ENCODE measurements at places on chromosomes 4 and X.

DNA sequence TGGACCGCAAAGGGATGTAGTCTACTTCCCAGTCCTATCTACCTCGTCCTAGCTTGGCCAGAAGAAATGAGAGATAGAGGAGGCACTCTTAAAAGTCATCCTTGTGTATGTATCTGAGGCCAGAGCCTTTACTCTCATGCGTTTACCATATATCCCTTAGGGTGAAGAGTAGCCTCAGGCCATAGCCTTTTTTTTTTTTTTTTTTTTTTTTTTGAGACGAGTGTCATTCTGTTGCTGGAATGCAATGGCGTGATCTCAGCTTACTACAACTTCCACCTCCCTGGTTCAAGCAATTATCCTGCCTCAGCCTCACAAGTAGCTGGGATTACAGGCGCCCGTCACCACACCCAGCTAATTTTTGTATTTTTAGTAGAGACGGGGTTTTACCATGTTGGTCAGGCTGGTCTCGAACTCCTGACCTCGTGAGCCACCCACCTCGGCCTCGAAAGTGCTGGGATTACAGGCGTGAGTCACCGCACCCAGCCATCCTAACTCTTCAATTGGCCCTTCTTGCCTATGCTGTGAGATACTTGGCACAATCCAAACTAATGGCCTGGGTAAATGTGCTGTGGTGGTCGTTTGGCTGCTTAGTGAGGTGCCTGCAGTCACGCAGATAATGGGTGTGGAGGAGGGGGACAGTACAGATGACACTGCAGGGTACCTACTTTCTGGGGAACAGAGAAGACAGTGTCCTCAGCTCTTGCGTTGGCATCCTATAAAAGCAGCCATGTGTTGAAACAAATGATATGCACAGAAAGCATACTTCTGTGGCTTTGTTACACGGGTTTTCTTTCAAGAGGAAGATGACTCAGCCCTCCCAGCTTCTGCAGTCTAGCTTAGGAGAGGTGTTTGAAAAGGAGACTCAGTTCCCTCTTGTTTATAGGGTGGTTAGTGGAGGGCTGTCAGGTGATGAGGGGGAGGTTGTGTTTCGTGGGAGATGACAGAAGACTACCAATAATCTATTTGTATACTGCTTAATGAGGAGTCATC is 10.4 kb upstream of the DGAT2L6 start:
- DNase-seq = no peak

GRCh38 chr4:166174717-166175490 is 301.9 kb downstream of the TLL1 start:
- no peak for DNase-seq

DNA sequence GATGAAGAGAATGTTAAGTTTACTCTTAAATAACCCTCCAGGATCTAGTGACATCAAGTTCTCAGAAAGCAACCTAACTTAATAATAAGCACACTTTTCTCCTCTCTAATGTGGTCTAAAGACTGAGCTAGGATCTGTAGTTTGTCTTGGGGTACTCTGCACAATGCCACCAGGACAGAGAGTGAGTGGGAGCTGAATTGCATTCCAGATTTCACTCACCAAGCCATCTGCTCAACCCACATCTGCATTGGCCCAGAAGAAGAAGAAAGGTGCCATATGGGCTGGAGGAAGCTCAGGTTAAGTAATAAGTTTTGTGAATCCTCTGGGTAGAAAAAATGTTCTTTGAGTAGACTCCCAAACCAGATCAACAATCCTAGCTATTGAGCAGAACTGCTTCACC is 384.6 kb downstream of the PPP3CA start:
- no peak for DNase-seq

GRCh38 chrX:21745756-21746155 is 12.2 kb downstream of the SMPX start:
- peak; percentile 41 for DNase-seq

- DNase-seq = no peak
Observed at GRCh38 chr4:74267998-74268606, 40.2 kb upstream of the EPGN start.

GRCh38 chr4:147578593-147578992 is 38.6 kb upstream of the TMEM184C start:
- no peak for DNase-seq

- no peak for DNase-seq
Observed at GRCh38 chrX:21993265-21993664, 38.9 kb upstream of the PHEX start.

DNA sequence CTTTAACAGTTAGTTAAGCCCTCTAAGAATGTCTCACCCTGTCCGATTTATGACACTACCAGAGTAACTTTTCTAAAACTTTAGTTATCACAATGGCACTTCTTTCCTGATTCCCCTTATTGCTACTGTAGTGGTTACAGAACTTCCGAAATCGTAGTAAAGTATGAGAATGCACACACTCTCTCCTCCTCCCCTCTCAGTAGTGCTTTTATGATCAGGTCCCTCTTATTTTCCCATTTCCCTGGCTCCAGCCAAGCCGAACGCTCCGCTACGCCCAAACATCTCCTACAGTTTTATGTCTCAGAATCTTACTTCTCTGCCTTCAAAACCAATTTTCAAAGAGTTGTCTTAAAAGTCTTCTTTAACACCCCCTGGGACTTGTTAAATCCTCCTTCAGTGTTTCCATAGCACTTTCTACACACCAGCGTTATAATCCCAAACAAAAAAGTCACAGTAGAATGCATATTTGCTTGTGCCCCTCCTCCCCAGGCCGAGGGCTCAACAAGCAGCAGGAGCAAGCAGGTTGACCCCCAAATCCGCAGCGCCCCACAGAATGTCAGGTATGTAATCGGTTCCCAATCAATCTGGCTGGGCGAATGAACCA is 671 bp downstream of the HPF1 start:
- DNase-seq = peak; percentile 78

DNA sequence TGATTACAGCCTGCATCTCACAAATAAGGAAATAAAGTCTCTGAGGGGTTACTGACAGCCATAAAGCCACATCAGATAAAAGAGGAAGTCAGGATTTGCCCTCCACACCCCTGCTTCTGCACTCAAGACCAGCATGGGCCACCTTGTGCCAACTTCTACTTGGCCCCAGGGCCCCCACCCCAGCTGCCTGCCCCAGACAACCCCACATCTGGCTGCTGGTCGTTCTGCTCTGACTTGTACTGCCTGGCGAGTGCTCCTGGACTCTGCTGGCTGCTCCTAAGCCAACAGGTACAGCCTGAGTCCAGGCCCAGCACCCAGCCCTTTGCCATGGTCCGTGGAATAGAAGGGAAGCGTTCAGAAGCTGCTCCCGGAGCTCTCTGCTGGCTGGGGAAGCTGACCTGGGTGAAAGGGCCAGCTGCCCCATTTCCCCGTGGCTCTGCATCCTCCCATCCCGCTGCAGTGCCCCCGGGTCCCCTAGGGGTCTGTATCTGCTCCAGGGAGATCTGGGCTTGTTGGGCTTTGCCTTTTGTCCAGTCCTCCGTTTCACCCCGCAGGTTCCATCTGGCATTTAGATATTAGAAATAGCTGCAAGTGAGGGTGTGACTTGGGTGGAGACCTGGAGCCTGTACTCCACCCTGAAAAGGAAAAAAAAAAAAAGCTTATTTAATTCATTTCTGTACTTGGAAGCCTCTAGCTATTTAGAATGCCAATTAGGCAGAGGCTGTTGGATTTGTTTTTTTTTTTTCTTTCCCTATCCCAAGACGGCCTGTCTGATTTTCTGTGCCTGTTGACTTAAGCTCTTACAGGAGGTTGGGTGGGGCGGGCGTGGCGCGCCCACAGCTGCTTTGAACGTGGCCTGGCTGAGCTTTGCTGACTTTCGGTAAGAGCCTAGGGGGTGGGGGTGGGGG is 194.7 kb downstream of the PTTG2 start:
- DNase-seq = no peak

DNA sequence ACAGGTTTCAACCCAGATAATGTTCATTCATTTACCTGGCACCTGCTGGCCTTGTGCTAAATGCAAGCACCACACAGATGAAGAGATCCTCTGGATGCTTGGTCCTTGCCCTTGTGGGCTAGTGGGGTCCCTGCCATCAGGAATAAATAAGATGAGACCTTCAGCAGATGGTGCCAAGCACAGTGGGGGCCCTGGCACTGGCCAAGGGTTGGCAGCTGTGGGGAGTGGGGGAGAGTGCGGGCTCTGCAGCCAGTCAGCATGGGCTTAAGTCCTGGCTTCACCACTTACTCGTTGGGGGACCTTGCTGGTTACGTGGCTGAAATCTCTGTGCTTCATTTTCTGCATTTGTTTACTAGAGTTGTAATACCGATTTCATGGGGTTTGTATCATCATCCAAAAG is 6.9 kb downstream of the LAP3 start:
- no peak for DNase-seq

DNA sequence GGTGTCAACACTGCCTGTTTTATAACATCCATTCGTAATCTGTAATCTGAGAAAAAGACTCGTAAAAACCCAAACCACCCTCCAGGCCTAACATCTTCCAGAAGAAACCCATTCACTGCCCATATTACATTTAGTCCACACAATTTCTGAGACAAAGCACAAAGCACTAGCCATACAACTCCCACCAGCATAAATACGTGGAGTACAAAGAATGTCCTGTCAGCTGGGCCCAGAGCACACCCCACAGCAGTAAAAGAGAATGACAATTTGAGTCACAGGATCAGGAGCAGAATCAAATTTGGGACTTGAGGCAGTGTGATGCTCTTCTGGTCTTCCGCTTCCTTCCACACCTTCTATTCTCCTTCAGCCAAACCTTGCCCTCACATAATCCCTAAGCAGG is 6.8 kb downstream of the MECP2 start:
- no peak for DNase-seq

GRCh38 chr4:3746701-3747580 is 19.2 kb upstream of the ADRA2C start:
- no peak for DNase-seq

- no peak for DNase-seq
Observed at GRCh38 chr4:107951551-107951950, 20.2 kb downstream of the CYP2U1 start.

- no peak for DNase-seq
Observed at GRCh38 chr4:169439244-169439643, 168.5 kb upstream of the SH3RF1 start.

- no peak for DNase-seq
Observed at GRCh38 chr4:100206850-100207249, 16.6 kb upstream of the DDIT4L start.

- DNase-seq = no peak
Observed at GRCh38 chr4:184028561-184029374, 123.7 kb downstream of the STOX2 start.
